Tongue (tissue), 3 donors: ENCODE measurements at places on chromosomes 2 and 18. TPM values are rescaled to one million over a fixed set of nuclear protein-coding genes. Genes with fewer than 3 reads are reported as not detected.

DNA sequence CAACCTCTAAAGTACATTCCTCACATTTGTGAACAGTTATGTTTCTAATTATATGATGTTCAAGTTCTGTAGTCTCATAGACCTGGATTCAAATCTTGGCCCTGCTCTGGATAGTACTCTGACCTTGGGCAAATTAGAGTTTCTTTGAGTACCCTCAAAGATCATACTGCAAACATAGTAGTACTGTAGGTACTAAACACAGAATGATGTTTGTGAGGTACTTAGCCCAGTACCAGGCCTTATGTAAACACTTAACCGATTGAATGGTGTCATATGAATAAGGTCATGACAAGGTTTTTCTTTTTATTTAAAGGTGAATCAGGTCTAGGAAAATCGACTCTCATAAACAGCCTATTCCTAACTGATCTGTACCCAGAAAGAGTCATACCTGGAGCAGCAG lies 19.1 kb downstream of the SEPTIN2 start:
- DNase-seq: no peak

Gene BOK
- total RNA-seq: 28.0 TPM

DNA sequence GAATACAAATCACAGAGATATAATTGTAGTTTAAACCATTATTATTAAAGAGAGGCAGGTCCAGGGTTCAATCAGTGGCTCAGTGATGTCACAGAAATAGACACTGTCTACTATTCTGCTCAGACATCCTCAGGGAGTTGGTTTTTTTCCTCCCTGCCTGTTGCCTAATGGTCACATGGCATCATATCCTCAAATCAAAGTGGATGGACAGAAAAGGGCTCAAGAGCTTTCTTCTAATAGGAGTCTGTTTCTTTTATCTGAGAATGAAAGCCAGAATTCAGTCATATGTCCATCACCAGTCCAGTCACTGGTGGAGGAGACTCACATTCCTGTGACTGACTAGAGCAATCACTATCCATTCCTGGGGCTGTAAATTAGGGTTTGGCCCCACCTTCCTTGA lies 27.9 kb upstream of the EPC2 start:
- DNase-seq: no peak

DNA sequence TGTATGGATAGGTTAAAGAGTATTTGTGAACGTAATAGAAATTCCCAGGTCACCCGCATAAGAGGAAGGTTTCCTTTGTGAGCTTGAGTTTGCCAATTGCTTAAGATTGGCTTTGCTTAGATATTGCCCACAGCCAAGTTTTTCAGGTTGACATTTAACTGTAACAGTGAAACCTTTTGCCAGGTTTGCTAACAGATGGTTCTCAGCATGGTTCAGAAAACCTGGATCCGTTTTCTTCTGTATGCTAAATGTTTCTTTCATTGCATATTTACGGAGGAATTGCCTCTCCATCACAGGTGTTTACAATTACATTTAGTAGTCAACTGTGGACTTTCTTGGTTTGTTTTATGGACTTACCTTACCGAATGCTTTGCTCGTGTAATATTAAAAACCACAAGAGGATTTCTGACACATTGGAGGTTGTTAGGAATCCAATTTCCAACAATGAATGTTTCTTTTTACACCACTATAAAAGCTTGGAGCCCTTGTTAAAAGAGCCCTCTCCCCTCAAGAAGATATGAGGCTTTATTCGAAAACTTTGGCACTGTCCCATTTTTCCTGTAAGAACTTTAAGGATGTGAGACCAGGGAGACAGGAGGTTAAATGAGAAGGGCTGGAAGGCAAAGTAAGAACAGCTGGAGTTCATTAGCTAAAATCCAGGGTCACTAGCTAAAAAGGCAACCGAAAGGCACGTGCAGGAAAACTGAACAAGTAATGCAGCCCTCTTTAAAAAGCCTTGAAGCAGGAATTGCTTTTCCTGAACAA lies 7.8 kb downstream of the CDK15 start:
- DNase-seq: peak; percentile 66

- no peak for DNase-seq
Measured at GRCh38 chr2:191679818-191680600, 2.1 kb downstream of the NABP1 start.
